ENCODE measurements at places on chromosomes 1 and 21.

DNA sequence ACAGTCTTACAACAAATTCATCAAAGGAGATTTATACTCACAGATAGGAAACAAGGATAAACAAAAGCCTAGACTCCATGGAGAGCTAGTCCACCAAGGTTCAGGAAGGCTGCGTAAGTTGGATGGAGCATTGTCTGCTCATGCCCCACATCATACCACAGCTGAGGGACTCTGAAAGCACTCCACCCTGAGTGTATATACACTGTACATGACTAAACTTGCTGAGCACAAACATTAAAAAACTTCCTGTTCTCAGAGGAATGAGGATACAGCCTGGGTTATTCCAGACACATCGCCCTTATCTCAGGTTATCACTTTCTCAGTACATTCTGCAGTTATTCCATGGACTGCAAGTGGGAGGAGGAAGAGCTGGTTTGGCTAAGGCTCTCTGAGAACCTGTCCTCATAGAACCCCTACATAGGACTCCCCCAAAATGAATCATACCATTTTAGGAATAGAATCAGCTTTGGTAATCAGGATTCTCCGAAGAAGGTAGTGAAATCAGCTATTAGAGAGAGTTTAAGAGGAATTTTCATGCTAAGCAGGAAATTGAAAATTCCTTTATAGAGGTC, 58.0 kb upstream of the PRMT6 start:
- DNase-seq: no peak

- no peak for DNase-seq
Observed at GRCh38 chr1:11289064-11289463, 16.1 kb downstream of the UBIAD1 start.

- DNase-seq: no peak
Observed at GRCh38 chr1:156001662-156002171, 19.0 kb downstream of the SSR2 start.

DNA sequence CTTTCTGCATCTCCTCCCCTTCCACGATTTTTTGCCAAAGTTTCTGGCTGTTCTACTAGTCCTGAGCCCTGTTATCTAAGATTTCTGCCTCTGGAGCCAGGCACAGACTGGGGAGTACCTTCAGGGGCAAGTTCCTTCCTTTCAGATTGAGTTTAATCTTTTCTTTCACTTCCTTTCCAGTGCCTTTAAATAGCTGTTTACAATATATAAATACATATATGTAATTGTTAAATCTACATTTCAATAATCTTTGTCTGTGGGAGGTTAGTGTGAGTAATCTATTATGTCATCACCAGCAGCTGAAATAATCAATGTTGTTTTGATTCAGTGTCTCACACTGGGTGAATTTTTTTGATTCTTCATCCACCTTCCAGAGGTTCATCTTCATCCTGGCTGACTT, 31.8 kb downstream of the DIPK1A start:
- DNase-seq: no peak

DNA sequence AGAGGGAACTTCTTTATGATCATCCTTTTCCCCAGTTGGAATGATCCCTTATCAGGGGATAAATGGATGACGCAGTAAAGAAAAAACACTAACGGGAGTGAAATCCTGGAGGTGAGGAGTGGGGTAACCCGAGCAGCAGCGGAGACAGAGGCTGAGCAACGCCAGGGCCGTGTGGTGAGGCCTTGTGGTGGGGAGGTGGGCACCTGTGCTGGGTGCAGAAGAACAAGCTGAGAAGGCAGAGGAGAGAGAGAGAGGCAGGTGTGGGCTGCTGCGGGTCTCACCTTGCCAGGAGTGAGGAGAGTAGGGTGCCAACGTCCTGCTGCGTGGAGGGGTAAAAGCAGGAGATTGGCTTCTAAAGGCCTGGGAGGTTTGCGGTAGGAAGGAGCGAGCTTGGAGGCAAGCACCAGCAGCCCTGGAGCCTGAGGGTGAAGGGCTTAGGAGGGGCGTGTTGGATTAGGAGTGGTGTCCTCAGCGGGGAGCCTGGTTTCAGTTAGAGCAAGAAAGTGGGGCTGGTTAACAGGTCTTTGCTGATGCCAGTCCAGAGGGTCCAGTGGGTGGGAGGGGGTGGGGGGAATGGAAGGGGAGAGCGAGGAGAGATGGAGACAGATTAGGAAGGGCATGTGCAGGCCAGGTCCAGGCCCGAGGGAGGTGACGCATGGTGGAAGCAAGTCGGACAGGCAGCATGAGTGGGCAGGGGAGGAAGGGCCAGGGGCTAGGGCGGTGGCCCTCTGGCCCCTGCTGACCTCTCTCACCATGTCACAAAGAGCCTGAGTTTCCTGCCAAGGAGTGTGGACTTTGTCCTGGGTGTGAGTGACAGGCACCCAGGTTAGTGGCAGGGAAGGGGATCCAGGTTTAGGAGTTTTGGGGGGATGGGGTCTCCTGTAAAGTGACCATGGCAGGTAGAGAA, 36.7 kb upstream of the LHX4 start:
- no peak for DNase-seq

DNA sequence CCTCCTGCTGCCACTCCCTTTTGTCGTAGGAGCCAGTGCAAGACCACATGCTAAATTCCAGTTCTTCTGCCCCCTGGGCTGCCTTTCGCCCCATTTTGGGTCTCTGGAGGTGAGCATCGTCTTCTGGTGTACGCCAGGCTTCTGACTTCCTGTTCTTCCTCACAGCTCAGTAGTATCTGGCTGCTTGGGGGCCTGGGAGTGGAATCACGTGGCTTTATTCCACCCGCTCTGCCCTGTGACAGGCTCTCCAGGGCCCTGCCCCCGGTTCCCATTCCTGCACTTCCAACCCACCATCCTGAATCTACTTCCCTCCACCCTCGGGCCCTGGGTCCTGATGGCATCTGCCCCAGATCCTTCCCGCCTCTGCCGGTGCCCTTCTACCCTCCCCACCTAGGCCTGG, 3.6 kb downstream of the NFASC start:
- no peak for DNase-seq

DNA sequence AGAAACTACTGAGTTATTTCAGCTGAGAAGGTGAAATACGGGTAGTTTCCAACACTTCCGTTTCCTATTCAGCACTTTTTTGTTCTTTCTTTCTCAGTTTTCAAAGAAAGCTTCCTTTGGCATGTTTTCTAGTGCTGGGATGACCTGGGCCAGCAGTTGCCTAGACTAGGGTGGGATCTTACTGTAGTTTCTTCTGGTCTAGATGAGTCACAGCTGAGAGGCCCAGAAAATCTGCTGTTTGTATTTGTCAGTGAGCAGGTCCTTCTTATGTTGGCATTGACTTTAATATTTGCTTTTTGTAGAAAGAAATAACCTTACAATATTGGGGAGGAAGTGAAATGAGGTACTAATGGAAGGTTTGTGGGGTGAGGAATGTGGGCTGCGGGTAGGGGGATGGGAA, 22.2 kb downstream of the C1orf21 start:
- DNase-seq: no peak

Measured in T-cell (primary cell).